ENCODE measurements at places on chromosomes 16 and 17.

DNA sequence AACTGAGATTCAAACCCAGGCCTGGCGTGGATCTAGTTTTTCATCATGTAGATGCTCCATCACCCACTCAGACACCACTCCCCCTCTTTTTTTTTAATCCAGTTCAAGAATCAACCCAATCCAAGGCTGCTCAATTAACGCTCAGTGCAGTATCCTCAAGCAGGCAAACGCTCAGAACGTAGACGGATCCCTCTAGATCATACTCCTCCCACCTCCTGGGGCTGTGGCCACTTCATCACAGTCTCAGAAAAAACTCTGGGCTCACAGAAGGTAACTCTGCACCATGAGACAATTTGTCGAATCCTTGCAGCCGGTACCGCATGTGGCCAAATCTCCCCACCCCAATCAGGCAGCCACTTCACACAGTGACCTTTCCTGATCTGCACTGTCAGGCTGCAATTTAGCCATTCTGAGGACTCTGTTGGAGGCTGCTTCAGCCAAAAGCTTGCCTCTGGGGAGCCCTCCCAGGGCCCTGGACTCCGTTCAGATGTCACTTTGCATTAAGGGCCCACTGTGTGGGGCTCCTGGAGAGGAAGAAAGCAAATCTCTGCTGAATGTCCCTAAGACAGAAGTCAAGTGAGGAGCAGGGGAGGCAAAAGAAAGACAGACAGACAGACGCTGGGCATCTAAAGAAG, 183.5 kb downstream of the XYLT1 start:
- DNase-seq, result no peak

GRCh38 chr17:51818777-51819176, 339.7 kb downstream of the CA10 start:
- DNase-seq, result no peak

DNA sequence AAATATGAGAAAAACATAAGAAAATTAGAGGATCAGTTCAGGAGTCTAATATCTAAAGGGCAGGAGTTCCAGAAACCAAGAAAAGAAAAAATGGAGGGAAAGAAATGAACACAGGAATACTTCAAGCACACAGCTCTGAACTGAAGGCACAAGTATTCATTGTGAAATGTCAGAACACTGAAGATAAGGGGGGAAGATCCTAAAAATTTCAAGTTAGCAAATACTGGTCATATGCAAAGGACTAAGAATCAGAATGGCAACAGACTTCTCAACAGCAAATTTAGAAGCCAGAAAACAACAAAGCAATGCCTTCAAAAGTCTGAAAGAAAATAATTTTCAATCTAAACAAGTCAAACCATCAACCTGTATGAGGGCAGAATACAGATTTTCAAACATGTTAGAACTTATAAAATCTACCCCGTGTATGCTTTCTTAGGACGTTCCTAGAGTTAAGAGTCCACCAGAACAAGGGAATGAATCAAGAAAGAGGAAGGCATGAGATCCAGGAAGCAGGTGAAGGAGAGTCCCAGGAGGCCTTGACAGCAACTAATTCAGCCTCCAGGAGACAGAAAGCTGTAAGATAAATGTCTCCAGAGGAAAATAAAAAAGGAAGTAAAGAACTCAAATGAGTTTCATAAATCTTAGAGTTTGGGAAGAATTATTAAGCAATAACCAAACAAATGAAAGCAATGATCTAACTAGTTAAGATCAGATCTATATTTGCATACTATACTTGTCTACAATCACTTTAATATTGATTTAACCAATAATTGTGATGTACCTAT, 2.8 kb downstream of the BRD7 start:
- DNase-seq, result no peak

DNA sequence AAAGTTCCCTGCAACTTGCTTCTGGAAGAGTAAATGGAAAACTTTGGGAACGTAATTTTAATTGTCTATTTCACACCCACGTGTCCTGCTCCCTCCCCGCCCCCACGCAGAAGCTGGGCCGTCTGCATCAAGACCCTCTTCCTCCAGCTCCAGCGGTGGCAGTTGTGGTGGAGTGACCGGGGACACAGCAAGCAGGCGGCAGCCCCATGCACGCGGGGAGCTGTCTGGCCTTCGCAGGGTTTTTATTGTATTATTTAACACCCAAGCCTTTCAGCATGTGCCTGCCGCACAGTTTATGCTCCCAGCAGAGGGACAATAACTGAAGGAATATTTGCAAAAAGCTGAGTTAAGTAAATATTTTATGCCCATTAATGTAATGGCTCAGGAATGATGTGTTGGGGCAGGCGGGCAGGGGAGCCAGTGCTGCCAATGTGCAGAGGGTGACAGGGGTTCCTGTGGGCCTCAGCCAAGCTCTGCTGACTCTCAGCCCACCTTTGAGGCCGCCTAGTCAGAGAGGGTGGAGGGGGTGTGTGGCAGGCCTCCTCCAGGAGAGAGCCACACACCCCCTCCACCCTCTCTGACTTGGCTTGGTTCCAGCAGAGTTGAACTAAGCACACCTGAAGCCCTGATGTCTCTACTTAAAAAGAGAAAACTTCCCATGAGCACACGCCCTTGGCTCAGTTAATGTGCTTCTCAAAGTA, 32.4 kb upstream of the ENPP7 start:
- no peak for DNase-seq

DNA sequence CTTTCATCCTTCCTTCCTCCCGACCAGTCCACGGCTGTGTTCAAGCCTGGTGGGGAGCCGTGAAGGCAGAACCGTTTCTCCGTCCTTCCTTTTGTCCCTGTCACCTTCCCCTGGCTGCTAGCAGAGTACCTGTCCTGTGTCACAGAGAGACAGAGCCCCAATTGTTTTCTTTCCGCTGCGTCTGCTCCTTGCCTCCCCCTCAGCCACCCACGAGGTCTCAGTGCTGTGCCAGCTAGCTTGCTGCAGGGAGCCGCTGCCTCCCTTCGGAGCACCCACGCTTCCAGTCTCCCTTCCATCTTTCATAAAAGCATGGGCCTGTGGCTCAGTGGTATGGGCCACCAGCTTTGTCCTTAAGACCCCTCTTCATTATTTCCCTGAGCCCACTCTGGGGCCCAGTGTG, 62.2 kb downstream of the MPRIP start:
- no peak for DNase-seq

DNA sequence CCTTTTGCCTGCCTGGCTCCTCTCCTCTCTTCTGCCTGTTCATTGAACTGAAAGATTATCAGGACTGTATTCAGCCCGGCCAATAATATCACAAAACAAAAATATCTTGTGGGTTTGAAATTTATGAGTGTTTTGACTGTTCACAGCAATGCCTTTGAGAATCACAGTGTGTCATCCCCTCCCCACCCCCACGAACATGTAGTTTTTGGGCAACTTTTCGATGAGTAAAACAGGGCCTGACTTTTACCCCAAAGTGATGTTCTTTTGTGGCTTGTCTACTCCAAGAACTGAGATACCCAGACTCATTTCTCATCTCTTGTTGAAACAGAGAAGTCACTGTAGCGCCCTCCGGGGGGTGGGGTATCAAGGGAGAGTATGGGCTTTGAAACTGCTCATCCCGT, 675.7 kb downstream of the WWOX start:
- DNase-seq, result no peak

GRCh38 chr17:19364699-19365498, 2.4 kb upstream of the B9D1 start:
- no peak for DNase-seq

GRCh38 chr16:86718118-86718517, 139.8 kb downstream of the FOXL1 start:
- no peak for DNase-seq

DNA sequence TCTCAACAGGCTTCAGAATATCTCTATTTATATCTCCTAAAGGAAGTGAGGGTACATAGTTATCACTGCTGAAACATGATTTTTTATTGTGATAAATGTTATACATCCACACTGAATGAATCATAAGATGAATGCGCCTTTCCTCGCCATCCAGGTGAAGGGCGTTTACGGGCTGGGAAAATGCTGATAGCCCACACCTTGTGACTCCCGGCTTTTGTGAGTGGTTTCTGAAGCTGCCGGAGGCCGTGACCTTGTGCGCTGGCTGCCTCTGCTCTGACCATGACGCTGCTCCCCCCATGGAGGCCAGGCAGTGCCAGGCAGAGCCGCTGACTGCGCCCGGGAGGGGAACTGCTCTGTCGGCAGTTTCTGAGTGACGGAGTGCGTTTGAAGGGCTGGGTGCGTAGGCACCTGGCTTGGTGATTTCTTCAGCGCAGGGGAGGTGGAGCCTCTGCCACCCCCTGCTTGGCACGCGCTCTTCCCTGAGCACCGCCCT, 97.2 kb downstream of the RAP1GAP2 start:
- no peak for DNase-seq

- DNase-seq, result no peak
Observed at GRCh38 chr17:48484256-48484655, 46.6 kb downstream of the HOXB1 start.

GRCh38 chr17:39080421-39081078, 70.9 kb downstream of the PLXDC1 start:
- no peak for DNase-seq

- DNase-seq, result no peak
Observed at GRCh38 chr17:50679008-50679544, 28.6 kb downstream of the ANKRD40 start.

GRCh38 chr17:30346221-30346795, 12.5 kb upstream of the TMIGD1 start:
- no peak for DNase-seq

DNA sequence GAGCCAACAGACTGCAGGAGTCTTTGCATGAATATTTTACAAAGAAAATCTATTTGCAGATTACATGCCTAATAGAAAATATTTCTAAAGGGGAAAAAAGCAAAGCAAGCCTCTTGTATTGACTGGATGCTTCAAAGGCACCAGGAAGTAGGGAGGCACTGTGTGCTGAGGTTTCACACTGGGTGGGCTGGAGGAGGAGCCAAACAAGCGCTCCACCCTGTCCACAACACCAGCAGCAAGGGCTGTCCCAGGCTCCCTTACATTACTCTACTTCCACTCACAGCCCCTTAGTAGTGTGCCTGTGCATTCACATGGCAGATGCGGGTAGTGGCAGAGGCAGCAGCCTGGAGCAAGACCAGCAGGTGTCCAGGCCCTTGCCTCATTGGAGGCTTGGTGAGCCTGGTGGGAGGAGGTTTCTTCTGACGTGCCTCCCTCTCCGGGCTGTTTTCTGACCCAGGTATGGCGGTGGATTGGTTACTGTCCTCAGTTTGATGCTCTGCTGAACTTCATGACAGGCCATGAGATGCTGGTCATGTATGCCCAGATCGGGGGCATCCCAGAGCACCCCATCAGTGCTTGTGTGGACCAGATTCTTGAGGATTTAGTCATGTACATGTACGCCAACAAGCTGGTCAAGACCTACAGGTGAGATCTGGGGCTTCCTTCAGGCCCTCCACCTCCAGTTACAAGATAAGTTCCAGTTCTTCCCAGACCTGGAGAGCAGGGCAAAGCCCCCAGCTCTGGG, 7.0 kb upstream of the CCNF start:
- no peak for DNase-seq

- DNase-seq, result no peak
Observed at GRCh38 chr17:80482555-80483308, 6.3 kb upstream of the NPTX1 start.

- DNase-seq, result peak; percentile 70
Observed at GRCh38 chr17:63925615-63926014, 6.5 kb downstream of the CD79B start.

- DNase-seq, result no peak
Observed at GRCh38 chr17:39981207-39981741, 667 bp downstream of the PSMD3 start.

DNA sequence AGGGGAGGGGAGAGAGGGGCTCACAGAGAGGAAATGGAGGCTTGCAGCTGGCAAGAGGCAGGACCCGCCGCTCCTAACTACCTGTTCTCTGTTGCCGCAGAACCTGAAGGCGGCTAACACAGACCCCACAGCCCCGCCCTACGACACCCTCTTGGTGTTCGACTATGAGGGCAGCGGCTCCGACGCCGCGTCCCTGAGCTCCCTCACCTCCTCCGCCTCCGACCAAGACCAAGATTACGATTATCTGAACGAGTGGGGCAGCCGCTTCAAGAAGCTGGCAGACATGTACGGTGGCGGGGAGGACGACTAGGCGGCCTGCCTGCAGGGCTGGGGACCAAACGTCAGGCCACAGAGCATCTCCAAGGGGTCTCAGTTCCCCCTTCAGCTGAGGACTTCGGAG, 39.0 kb upstream of the CDH1 start:
- no peak for DNase-seq

GRCh38 chr16:82874271-82874670, 247.5 kb downstream of the CDH13 start:
- no peak for DNase-seq

All from CD4-positive, alpha-beta T cell treated with Interleukin-4 for 1 hour (primary cell).